Activated CD4-positive, alpha-beta memory T cell treated with anti-CD3 and anti-CD28 coated beads for 36 hours (primary cell): ENCODE measurements at places on chromosomes 6 and 20.

DNA sequence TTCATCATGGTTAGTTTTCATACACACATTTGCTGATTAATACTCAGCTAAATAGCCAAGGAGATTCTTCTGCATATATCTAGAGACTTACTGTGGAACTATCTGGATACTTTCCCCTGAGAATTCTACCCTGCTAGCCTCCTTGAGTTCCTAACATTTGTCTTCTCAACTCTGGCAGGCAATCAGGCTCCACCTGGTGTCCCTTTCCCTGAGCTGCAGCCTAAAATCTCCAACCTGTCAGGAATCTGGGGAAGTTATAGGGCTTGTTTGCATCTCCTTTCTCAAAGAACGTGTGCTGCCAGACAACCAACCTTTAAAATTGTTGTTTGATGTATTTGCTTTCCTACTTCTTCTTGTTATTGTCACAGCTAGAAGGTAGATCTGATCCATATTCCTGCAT, 73.4 kb downstream of the FUT9 start:
- DNase-seq = no peak

DNA sequence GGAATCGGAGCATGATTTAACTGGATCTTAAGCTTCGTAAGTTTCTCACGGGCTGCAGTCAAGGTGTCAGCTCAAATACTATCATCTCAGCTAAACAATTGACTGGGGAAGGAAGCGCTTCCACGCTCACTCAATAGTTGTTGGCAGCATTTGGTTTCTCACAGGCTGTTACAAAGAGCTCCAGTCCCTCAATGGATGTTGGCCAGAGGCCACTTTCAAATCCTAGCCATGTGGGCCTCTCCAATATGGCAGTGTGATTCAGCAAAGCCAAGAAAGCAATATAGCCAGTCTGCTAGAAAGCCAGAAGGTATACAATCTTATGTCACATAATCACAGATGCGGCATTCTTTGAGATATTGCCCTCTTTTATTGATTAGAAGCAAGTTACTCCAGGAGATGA, 98.3 kb upstream of the PHACTR1 start:
- DNase-seq = no peak

GRCh38 chr20:37394543-37395409, 48.8 kb downstream of the SRC start:
- no peak for DNase-seq

DNA sequence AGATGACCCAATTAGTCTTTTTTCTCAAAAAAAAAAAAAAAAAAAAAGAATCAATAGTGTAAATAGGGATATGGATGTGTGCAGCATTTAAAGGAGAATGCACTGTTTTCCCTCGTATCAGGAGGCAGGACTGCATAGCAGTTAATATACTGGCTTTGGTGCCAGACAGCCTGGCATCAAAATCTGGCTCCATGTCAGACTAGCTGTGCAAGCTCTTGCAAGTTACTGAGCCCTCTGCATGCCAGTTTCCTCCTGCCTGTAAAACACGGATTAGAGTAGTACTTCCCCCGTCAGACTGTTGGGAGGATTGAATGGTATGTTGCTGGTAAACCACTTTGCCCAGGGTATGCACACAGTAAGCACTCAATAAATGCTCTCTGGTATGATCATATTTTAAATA, 594.2 kb upstream of the CHD6 start:
- no peak for DNase-seq

DNA sequence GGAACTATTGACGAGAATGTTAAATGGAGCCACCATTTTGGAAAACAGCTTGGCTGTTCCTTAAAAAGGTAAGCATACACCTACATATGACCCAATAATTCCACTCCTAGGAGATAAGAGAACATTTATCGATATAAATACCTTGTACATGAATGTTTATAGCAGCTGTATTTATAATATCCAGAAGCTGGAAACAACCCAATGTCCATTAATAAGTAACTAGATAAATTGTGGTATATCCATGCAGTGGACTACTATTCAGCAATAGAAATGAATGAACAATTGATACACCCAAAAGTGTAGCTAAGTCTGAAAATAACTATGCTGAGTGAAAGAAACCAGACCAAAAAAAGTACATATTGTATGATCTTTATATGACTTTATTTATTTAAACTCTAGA, 42.2 kb upstream of the ADIG start:
- DNase-seq = no peak

- DNase-seq = peak; percentile 75
These were observed 806.3 kb upstream of the GJE1 start for GRCh38 chr6:141326426-141326825.

DNA sequence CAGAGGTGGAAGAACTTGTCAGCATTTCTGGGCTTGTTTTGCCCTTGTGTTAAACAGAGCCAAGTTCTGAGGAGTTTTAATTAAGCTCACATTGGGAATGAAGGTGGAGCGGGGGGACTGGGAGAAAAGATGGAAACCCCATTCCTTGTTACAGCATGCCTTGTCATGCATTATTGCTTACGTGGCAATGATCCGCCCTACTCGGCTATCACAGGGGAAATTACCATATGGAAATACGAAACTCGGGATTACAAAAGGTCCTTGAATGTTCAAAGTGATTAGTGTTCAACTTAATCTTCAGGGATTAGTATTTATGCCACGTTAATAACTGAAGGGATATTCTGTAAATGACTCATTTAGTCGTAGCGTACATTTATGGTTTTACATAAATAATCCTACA, 86.4 kb downstream of the MAP3K7 start:
- DNase-seq = no peak

GRCh38 chr20:11881449-11881848, 36.2 kb upstream of the BTBD3 start:
- DNase-seq = no peak

- no peak for DNase-seq
These were observed 41.8 kb upstream of the MTRF1L start for GRCh38 chr6:153044295-153044694.

- no peak for DNase-seq
These were observed 763.9 kb downstream of the HACE1 start for GRCh38 chr6:104095661-104096416.

DNA sequence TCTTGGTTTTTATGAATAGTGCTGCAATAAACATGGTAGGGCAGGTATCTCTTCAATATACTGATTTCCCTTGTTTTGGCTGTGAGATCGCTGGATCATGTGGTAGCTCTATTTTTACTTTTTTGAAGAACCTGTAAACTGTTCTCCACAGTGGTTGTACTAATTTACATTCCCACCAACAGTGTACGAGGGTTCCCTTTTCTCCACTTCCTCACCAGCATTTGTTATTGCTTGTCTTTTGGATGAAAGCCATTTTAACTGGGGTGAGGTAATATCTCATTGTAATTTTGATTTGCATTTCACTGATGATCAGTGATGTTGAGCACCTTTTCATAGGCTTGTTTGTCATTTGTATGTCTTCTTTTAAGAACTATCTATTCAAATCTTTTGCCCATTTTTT, 8.0 kb upstream of the ARG1 start:
- DNase-seq = no peak

DNA sequence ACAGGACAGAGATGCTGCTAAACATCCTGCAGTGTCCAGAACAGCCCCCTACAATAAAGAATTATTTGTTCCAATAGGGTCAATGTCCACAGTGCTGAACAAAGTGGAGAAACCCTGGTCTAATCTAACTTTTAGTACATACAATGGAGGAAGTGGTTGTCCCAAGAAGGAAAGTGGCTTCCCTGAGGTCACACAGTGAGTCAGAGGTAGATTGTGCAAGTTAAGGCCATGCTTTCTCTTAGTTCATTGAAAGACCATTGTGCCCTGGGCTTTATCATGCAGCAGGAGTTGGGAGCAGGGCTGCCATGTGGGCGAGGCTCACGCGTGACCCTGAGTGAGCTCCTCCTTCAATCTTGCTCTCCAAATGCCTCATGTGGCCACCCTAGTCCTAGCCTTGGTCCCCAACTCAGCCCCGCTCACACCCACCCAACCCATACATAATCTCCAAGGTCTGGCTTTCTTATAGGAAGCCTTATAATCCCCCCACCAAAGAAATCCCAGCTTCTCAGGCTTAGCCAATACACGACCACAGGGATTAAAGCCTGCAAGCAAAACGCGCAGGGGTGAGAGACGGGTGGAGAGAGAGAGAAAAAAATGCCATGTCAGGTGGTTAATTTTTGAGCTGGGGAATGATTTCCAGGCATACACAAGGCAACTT, 19.9 kb downstream of the SLC13A3 start:
- DNase-seq = no peak

DNA sequence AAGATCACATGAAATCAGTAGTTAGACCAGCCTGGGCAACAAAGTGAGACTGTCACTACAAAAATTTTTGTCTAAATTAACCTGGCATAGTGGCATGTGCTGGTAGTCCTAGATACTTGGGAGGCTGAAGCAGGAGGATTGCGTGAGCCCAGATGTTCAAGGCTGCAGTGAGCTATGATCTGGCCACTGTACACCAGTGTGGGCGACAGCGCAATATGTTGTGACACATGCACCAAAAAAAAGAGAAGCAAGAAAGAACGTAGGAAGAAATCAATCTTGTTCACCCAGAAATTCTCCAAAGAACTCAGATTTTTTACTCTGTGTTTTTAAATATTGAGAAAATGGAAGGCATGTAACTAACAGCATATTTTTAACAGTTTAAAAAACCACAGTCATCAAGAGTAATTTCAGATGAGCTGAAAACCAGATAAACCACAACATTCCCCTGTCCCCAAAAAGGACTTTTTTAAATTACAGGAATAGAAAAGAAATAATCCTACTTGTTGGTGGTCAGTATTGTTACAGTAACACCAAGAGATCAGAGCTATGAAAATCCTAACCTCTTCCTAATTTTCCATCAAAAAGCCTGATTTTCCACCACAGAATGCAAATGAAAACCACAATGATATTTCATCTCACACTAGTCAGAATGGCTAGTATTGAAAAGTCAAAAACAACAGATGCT, 240.2 kb downstream of the KHDC1L start:
- DNase-seq = no peak

- DNase-seq = no peak
These were observed 135.2 kb downstream of the DST start for GRCh38 chr6:56507517-56507916.

- DNase-seq = no peak
These were observed 18.0 kb downstream of the KHDC1L start for GRCh38 chr6:73207221-73207837.

DNA sequence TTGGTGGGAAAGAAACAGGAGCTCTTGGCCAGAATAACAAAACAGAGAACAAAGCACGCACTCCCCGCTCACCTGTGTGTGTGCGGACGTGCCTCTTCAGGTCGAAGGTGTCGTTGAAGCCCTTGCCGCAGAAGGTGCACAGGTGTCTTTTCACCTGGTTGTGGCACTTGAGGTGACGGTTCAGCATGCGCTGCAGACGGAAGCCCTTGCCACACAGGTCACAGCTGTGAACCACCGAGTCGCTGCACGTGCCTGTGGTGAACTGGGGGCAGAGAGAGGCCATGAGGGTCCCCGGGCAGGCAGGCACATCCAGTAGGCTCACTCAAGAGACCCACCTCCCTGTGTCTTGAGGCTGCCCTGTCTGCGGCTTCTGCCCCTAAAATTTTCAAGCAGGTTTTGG, 16.3 kb downstream of the OVOL2 start:
- no peak for DNase-seq

GRCh38 chr6:6131492-6132109, 124.9 kb upstream of the NRN1 start:
- DNase-seq = no peak

DNA sequence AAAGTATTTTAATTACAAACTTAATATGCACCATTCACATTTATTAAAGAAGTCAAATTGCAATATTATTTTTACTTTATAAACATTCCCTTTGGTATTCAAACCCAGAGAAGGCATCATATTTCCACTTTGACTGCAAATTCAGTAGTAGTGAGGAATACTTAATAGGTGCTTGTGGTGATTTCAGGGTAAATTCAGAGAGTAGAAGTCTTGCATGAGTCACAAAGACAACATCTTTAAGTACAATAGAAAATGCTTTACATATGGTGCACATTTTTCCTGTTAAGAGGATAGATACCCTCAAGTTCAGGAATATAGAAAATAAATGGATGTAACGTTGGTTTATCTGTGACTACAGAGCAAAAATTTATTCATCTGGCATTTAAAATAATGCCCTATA, 390.2 kb downstream of the TENT5A start:
- DNase-seq = no peak

GRCh38 chr6:81997090-81997926, 244.8 kb upstream of the TENT5A start:
- no peak for DNase-seq

DNA sequence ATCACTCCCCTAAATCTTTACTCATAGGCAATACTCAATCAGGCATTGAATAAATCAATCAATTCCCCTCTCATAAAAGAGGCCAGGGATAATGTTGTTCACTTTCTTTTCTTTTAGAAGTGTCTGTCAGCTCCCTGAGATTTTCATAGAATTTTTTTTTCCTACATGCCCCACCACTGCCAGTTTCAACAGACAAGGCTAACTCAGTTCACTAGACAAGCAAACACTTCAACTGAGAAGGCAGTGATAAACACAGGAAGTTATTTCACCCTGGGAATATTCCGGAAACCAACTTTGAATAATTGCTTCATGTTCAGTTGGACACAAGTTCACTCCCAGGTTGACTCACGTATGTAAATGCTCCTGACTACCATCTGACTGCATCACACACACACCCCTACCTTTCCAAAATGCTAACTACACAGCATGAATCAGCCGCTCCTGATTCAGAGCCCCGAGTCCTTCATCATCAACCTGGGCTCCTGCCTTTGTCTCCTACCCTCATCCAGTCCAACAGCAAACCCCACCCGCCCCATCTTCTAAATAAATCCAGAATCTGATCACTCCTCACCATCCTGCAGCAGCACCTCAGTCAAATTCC, 143.9 kb downstream of the BCAS1 start:
- peak; percentile 64 for DNase-seq

DNA sequence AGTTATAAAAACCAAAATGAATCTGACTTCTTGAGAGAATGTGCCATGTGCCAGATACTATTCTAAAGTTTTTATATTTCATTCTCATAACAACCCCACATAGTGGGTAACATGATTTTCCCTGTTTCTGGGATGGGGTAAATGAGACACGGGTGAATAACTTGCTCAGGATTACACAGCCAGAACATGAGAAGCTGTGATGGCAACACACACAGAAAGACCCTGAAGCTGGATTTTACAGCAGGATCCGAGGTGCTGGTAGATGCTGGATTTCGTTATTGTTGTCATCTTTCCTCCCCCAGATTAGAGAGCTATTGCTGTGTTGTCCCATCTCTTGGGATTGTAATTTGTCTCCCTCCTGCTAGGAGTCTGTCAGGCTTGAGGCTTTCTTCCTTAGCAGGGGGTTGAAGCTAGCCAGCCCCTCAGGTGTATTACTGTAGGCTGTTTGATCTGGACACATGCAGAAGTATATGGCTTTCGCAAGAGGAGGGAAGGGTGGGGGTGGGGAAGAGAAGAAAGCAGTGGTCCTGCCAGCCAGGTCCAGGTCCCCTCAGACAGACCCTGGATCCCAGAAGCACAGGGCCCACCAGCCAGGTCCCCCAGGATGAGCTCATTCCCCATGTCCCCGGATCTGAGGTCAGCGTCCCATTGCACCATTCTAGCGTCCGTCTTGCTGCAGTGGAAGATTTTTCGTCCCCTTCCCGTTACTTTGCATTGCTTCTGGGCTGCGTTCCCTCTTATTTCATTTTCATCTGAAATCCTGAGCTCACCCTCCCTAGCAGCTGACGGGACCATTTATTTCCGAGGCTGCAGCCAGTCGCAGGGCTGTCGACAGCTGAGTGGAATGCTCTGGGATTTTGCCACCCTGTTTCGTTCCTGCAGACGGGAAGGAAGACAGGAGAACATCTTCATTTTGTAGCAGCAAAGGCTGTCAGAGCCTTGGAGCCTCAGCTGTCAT, 7.3 kb upstream of the KCNG1 start:
- DNase-seq = no peak

- no peak for DNase-seq
These were observed 72.0 kb downstream of the SYNJ2 start for GRCh38 chr6:158053377-158054313.
